Vagina (tissue), 2 donors: ENCODE measurements at places on chromosomes 4 and X. TPM values are rescaled to one million over a fixed set of nuclear protein-coding genes. Genes with fewer than 3 reads are reported as not detected.

STBD1 gene
- total RNA-seq: 7.6 TPM

GLRA3 gene
- total RNA-seq: not detected

RBMX gene
- 193 TPM for total RNA-seq

ZNF674 gene
- 5.2 TPM for total RNA-seq

DNA sequence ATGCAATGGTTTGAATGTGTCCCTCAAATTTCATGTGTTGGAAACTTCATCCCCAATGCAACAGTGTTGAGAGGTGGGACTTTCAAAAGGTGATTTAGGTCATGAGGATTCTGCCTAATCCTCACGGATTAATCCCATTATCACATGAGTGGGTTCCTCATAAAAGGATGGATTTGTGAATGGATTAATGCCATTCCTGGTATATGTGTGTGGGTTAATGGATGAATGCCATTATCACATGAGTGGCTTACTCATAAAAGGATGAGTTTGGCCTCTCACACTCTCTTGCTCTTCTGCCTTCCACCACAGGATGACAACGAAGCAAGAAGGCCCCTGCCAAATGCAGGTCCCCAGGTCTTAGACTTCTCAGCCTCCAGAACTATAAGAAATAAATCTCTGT lies 30.5 kb upstream of the NEUROG2 start:
- H3K27me3 ChIP-seq: no peaks in the 10 kb centered on the region
- H3K27ac ChIP-seq: no peak overlapping the region
- DNase-seq: no peak
- H3K36me3 ChIP-seq: no peaks in the 10 kb centered on the region
- no peaks in the 10 kb centered on the region for H3K4me1 ChIP-seq
- no peak overlapping the region for H3K4me3 ChIP-seq

DNA sequence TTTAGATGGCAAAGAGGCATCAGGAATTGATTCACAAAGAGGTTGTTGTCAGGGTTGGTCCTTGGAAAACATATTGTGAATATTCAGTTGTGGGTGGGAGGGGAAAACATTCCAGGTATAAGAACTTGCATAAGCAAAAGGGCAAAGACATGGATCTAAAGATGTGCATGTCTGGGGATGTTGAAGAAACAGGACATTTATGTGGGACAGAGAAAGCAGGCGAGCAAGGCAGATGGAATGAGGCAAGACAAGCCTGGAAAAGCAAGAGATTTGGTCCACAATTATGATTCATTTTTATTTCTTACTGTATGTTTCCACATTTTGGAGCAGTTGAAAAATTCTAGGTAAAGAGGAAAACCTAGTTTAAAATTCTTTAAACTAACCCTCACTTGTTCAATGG lies 134.9 kb upstream of the CXXC4 start:
- DNase-seq: no peak
- no peak overlapping the region for H3K4me3 ChIP-seq
- no peaks in the 10 kb centered on the region for H3K36me3 ChIP-seq
- no peaks in the 10 kb centered on the region for H3K27me3 ChIP-seq

- H3K4me1 ChIP-seq: no peaks in the 10 kb centered on the region
- H3K36me3 ChIP-seq: peaks cover 4% of the 10 kb centered on the region
- no peak for DNase-seq
- H3K4me3 ChIP-seq: no peak overlapping the region
- H3K27me3 ChIP-seq: no peaks in the 10 kb centered on the region
- no peak overlapping the region for H3K27ac ChIP-seq
These were observed 169.4 kb downstream of the MID1 start for GRCh38 chrX:10450959-10451355.

DNA sequence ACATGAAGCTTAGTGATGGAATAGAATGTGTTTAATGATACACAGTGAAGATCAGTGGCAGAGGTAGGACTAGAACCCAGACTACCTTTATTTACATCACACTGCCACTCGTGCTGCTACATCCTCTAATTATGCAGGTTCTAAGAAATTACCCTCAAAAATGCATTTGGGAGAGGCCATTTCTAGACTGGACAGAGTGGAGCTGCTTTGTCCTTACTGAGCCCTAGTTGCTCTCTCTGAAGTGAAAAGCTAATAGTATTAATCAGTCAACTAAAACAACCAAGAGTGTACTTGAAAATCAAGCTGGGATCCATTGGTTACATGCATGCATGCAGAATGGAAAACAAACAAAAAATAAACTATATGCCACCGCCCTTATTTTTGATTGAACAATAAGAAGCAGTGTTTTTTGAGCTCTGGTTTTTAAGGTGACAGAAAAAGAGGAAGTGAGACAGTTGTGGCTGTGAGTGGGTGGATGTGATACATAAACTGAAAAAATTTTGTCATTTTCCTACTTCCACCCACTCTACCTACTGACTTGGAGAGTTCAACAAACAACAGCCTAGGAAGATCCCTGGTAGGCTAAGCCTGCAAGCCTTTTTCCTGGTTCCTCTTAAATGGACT lies 6.8 kb upstream of the VSIG4 start:
- H3K27me3 ChIP-seq: no peaks in the 10 kb centered on the region
- no peaks in the 10 kb centered on the region for H3K4me1 ChIP-seq
- DNase-seq: no peak
- no peak overlapping the region for H3K27ac ChIP-seq
- no peak overlapping the region for H3K4me3 ChIP-seq
- H3K36me3 ChIP-seq: no peaks in the 10 kb centered on the region

- H3K27me3 ChIP-seq: no peaks in the 10 kb centered on the region
- no peak overlapping the region for H3K4me3 ChIP-seq
- H3K27ac ChIP-seq: no peak overlapping the region
- no peaks in the 10 kb centered on the region for H3K4me1 ChIP-seq
These were observed 558.8 kb downstream of the MID1IP1 start for GRCh38 chrX:39360101-39360500.
